ENCODE measurements at places on chromosomes 16 and 17. TPM values are rescaled to one million over a fixed set of nuclear protein-coding genes. Genes with fewer than 3 reads are reported as not detected.

The ZFP3 gene
- total RNA-seq = 3.7 TPM

The NDUFAF8 gene
- total RNA-seq = 65.0 TPM

The KRTAP4-7 gene
- not detected for total RNA-seq

The ZNF652 gene
- 92.6 TPM for total RNA-seq

The SHCBP1 gene
- 21.8 TPM for total RNA-seq

The KRTAP4-9 gene
- total RNA-seq = not detected

The CTRB1 gene
- not detected for total RNA-seq

The HEATR9 gene
- total RNA-seq = not detected

The ARHGAP23 gene
- total RNA-seq = 69.7 TPM

The TSEN54 gene
- 74.5 TPM for total RNA-seq

The PRR11 gene
- total RNA-seq = 89.9 TPM

The C16orf89 gene
- not detected for total RNA-seq

The SLC9A5 gene
- 2.4 TPM for total RNA-seq

The ETV4 gene
- 37.8 TPM for total RNA-seq

The SECTM1 gene
- total RNA-seq = 0.75 TPM

The TLCD3B gene
- 0.48 TPM for total RNA-seq

The FAM20A gene
- 0.44 TPM for total RNA-seq

The KRT32 gene
- total RNA-seq = not detected

The MARCHF10 gene
- total RNA-seq = not detected

The ZNF750 gene
- 0.14 TPM for total RNA-seq

The C1QTNF8 gene
- not detected for total RNA-seq

The KRT15 gene
- 10.5 TPM for total RNA-seq

The SMTNL2 gene
- 39.3 TPM for total RNA-seq

The FLCN gene
- total RNA-seq = 71.9 TPM

The ABI3 gene
- not detected for total RNA-seq

The ZNF287 gene
- total RNA-seq = 7.1 TPM

The HBZ gene
- not detected for total RNA-seq

The CPHXL2 gene
- total RNA-seq = not detected

The SLC16A13 gene
- total RNA-seq = 7.1 TPM

The BRIP1 gene
- 18.3 TPM for total RNA-seq

The DNAI2 gene
- total RNA-seq = not detected

The TNFSF12 gene
- total RNA-seq = not detected

The UQCRC2 gene
- 260 TPM for total RNA-seq

The NUPR1 gene
- 8.8 TPM for total RNA-seq

The B9D1 gene
- 11.5 TPM for total RNA-seq

The ITGAX gene
- total RNA-seq = not detected

The ATP2C2 gene
- 47.0 TPM for total RNA-seq

The KRT222 gene
- not detected for total RNA-seq

The MSLN gene
- total RNA-seq = 0.36 TPM

The RPH3AL gene
- 36.0 TPM for total RNA-seq

The KCNAB3 gene
- 2.0 TPM for total RNA-seq

The HP gene
- 0.61 TPM for total RNA-seq

The ZP2 gene
- total RNA-seq = not detected

The CACNA1G gene
- total RNA-seq = 1.4 TPM
